ENCODE measurements at places on chromosomes 3 and 15.

- DNase-seq = no peak
These were observed 64.6 kb downstream of the CPN2 start for GRCh38 chr3:194286375-194287146.

- no peak for DNase-seq
These were observed 35.3 kb downstream of the SLTM start for GRCh38 chr15:58898150-58898680.

GRCh38 chr15:38690216-38690615 lies 125.6 kb upstream of the RASGRP1 start:
- DNase-seq = no peak

GRCh38 chr3:184631472-184631861 lies 69.9 kb downstream of the EPHB3 start:
- DNase-seq = no peak

GRCh38 chr3:148748283-148748682 lies 50.6 kb downstream of the AGTR1 start:
- no peak for DNase-seq

GRCh38 chr3:151859905-151860304 lies 13.5 kb upstream of the SUCNR1 start:
- no peak for DNase-seq

DNA sequence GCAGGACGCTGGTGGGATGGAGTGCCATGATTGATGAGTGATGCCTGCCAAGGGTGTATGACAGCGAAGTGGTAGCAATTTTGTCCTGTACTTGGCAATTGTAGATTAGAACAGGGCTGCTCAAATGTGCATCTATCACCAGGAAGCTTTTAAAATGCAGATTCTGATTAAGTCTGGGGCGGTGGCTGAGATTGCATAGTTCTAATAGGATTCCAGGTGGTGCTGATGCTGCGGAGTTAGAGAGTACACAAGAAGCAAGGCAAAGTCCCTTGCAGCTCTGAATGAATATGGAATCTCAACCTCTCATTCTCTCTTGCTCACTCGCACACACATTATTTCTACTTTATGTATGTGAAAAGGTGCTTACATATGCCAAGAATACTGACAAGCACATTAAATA lies 670.4 kb downstream of the FHIT start:
- no peak for DNase-seq

GRCh38 chr15:67130673-67131601 lies 65.5 kb downstream of the SMAD3 start:
- no peak for DNase-seq

- DNase-seq = no peak
These were observed 90.2 kb upstream of the FGF12 start for GRCh38 chr3:192817506-192817905.

DNA sequence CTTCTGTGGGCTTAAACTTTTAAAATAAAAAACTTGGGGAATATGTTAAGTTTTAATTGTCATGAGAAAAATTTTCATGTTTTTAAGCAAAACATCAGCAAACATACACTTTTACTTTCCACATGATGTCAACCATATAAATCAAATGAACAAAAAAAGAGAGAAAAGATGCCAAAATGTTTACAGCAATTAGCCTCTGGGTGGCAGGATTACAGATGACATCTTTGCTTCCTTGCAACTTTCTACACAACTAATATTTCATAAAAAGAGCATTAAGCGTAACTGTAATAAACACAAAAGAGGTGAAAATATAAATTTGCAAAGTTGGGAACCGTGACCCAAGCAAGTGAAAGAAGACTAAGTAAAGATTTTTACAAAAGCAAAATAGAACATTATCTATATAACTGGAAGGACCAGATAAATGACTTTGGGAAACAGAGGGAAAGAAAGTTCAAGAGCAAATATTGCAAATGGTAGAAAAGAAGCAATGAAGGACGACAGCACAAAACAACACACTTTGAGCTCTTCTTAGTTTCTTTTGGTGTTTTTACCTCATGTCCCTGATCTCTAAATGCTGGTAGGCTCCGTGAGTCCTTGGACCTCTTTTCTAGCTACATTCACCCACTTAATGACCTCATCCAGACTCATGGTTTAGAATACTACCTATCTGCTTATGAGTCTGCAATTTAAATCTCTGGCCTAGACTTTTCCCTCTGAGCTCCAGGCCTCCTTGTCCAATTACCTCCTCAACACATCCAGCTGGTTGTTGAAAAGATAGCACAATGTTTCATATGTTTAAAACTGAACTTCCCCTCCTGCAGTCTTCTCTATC lies 9.4 kb downstream of the TP53BP1 start:
- no peak for DNase-seq

DNA sequence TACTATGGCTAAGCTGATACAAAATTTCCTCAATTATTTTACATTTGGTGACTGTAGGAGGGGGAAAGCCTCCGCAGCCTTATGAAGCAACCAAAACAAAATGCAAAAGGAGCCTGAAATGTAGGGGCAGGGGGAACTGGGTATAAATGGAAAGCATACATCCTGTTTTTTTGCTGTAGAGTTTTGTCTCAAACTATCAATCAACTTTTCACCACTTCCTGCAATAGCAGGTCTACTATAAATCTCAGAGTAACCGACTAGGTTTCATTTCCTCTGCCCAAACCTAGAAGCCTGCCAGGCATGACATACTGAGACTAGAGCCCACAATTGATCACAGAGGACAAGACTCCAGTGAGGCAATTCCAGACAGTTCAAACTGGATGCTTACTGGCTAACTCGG lies 91.3 kb downstream of the SHQ1 start:
- DNase-seq = no peak

DNA sequence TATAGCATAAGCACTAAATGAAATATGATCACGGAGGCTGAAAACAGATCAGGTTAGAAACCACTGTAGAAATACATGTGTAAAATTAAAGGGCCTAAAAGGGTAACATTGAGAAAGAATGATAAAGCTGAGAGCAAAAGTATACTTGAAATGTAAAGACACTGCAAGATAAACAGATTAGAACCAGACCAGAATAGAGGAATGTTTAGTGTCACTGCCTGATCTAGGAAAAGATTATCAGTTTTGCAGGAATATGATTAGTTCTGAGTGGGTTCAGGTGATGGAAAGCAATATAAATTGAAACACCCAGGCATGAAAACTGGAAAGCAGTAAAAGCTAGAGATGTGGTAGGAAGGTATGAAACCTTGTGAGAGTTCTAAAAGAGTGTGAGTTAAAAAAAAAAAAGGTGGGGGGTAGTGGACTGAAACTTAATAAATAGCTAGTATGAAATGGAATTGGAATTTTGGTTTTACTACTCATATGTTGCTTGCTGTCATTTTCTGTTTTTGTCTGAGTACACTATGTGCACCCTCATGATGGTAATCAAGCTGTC lies 16.0 kb upstream of the C3orf38 start:
- no peak for DNase-seq

DNA sequence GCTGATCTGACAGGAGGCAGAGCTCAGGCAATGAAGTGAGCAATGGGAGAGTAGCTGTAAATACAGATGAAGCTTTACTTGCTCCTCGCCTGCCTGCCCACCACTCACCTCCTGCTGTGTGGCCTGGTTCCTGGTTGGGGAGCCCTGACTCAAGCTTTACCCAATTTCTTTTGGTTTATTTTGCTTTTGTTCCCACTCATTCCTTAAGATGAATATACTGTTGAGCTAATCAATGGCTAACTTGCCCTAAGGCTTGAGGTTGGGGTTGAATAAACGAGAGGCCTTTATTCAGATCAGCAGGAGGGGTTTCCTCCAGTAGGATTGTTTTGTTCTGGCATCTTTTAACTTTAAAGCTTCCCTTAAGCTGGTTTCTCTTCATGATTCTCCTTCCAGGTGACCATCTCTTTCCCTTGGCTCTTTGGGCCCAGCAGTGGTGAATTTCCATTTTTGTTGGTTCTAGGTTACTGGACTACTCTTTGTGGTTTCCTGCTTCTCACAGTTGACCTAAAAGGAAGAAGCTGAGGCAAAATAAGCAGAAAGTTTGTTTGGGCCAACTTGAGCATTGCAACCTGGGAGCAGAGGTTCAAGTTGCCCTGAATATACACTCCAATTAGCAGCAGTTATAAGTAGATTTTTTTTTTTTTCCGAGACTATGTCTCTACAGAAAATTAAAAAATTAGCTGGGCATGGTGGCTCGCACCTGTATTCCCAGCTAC lies 44.4 kb downstream of the STARD9 start:
- DNase-seq = peak; percentile 81

GRCh38 chr3:123285479-123285878 lies 83.7 kb downstream of the SEC22A start:
- no peak for DNase-seq

DNA sequence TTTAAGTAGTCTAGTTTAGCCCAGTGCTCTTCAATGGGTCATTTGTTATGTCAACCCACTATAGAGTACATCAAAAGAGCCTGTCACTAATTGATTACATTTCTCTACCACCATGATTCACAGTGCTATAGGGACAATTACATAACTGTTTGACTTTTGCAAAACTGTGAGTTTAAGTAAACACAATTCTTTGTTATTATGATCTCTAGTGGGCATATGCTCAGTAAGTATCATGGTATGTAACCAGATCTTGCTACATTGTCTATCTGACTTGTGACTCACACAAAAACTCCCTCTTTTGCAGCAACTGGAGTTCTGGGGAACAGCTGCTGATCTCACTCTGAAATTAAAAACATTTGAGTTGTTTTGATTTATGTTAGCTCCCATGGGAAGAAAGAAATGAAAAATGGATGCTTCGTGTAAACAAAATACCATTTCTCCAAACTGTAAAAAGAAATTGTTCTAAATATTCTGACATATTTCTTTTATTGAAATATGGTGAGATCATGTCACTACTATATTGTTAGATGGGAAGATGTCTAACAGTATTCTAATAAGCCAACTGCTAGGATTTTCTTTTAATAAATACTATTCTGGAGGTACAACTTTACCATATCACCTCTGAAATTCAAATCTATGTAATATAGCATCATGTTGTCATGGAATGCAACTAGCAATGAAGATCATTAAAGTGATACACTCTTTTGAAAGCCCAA lies 470.4 kb downstream of the ROBO1 start:
- DNase-seq = no peak

GRCh38 chr3:141181196-141181595 lies 50.4 kb upstream of the PXYLP1 start:
- DNase-seq = no peak

DNA sequence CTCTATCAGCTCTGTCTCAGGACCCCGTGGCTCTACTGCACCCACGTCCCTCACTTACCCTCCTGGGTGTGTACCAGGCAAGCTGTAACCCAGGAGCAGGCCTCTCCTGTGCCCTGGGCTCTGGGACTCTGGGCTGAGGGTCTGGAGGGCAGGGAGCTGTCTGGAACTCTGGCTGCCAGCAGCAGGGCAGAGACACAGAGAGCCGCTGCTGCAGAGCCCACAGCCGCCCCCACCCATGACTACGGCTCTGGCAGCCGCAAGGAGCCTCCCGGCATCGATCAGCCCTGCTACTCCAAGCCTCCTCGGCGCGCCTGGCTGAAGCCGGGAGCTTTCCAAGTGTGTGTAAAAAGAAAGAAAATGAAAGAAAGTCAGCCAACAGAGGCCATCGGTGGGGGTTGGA lies 103.7 kb upstream of the ATP2B2 start:
- no peak for DNase-seq

GRCh38 chr3:52784021-52784621 lies 6.7 kb downstream of the ITIH1 start:
- DNase-seq = no peak

DNA sequence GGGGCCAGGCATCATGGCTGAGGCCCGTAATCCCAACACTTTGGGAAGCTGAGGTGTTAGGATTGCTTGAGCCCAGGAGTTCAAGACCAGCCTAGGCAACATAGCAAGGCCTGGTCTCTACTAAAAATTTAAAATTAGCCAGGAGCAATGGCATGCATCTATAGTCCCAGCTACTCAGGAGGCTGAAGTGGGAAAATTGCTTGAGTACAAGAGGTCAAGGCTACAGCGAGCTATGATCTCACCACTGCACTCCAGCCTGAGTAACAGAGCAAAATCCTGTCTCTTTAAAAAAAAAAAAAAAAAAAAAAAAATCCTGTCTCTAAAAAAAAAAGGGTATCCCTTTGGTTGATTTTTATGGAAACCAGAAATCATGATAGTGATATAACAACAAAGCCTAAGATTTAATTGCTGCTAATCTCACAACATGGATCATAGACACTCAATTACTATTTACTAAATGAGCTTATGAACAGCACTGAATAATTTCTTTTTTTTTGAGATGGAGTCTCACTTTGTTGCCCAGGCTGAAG lies 12.1 kb downstream of the PCLAF start:
- DNase-seq = no peak

- no peak for DNase-seq
These were observed 3.0 kb downstream of the KLF13 start for GRCh38 chr15:31329640-31330010.

DNA sequence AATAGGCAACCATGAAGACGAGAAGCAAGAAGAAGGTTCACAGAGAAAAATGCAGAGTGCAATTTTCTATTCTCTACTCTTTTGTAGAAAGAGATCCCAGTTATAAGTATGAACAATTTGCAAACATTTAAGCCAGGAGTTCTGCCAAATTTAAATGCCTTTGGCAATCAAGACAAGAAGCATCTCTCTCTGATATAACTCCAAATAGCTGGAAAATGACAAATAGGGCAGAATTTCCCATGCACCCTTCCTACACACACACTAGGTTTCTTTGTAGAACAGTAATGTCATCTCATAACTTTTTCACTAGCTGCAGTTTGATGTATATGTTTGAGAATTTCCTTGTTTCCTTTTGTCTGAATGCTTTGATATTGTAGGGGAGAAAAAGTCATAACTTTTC lies 333.5 kb upstream of the AZI2 start:
- no peak for DNase-seq

GRCh38 chr3:81726735-81727134 lies 34.7 kb downstream of the GBE1 start:
- DNase-seq = no peak

DNA sequence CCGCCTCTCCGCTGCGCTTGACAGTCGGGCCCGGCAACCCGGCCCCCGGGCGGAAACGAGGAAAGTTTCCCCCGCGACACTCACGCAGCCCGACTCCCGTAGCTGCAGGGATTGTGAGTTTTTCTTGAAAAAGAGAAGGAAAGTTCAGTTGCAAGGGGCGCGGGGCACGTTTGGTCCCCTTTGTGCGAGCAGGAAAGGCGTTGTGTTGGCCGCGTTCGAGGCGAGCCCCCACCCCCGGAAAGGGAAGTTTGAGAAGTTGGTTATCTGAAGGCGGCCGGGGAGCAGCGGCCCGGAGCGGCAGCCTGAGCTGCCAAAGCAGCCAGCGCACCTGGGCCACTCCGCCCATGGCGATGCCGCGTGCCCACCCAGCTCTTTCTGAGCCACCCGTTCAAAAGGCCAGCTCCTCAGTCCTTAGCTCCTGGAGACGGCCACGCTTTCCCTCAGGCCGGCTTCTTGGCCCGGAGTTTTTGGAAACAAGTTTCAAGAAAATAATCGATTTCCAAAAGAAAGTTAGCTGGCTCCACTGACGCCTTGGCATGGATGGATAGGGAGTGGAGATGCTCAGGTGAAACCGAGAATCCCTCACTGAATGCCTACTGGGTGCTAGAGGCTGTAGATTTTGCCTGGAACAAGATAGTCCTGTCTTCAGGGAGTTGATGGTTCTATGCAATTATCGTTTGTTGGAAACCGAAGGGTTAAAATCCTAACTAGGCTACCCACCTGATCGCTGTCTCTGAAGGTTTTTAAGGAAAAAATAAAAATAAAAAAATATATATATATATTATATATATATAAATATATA lies 832 bp downstream of the TGFBR2 start:
- peak; percentile 22 for DNase-seq

GRCh38 chr3:126212620-126213378 lies 32.4 kb upstream of the ALDH1L1 start:
- DNase-seq = peak; percentile 79

- peak; percentile 18 for DNase-seq
These were observed 12.7 kb downstream of the ATP10A start for GRCh38 chr15:25850154-25851111.

GRCh38 chr3:169400874-169401273 lies 262.6 kb downstream of the MECOM start:
- no peak for DNase-seq

Data from NT2/D1 (cell line).